ENCODE measurements at places on chromosomes 2 and 18. TPM values are rescaled to one million over a fixed set of nuclear protein-coding genes. Genes with fewer than 3 reads are reported as not detected.

GRCh38 chr18:59878644-59879043, 21.2 kb upstream of the PMAIP1 start:
- DNase-seq: no peak

- no peak for DNase-seq
Measured at GRCh38 chr2:98297817-98298682, 48.2 kb upstream of the CNGA3 start.

GRCh38 chr2:144785253-144785652, 265.3 kb upstream of the ZEB2 start:
- no peak for DNase-seq

The ZAP70 gene
- not detected for total RNA-seq

The LIPT1 gene
- total RNA-seq: 25.2 TPM

The IL1F10 gene
- total RNA-seq: not detected

The GNAL gene
- 3.5 TPM for total RNA-seq

The HMSD gene
- total RNA-seq: not detected

All from Caki2 (cell line).